ENCODE measurements at places on chromosomes 5 and 9.
A peak's percentile ranks its signal among the peaks of the same experiment; 100 is the strongest.

- H3K27me3 ChIP-seq = no peaks in the 10 kb centered on the region
- no peaks in the 10 kb centered on the region for H3K36me3 ChIP-seq
- DNase-seq = no peak
- H3K4me1 ChIP-seq = no peaks in the 10 kb centered on the region
- no peak overlapping the region for H3K4me3 ChIP-seq
- no peak overlapping the region for H3K27ac ChIP-seq
Measured at GRCh38 chr5:144433140-144433822, 262.6 kb downstream of the KCTD16 start.

DNA sequence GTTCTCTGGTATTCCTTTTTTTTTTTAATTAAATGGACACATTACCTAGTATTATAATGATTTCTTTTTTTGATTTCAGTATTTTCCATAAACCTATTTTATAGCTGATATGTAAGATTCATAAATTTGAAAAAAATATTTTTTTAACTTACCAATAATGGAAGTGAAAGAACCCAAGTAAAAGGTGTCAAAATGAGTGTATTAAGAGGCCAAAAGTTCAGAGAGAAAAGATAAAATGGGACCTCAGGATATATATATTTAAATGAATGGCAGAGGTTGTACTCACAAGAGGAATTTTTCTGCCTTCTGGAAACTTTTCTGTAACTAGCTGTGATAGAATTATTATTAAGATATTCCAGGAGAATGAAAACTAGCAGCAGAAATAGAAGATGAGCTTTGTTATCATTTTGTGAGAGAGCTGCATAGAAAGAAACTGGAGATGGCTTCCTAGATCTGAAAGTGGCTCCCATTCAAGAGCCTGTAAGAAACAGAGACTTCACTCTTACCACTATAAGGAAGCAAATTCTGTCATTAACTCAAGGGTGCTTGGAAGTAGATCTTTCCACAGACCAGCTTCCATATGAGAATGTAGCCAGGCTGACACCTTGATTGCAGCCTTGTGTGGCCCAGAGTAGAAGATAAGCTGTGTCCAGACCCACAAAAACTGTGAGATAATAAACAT, 91.7 kb downstream of the MRPS30 start:
- no peak overlapping the region for H3K4me3 ChIP-seq
- no peak for DNase-seq
- H3K27me3 ChIP-seq = no peaks in the 10 kb centered on the region
- H3K27ac ChIP-seq = no peak overlapping the region
- no peaks in the 10 kb centered on the region for H3K4me1 ChIP-seq

- no peak overlapping the region for H3K4me3 ChIP-seq
- H3K36me3 ChIP-seq = no peaks in the 10 kb centered on the region
- DNase-seq = no peak
- H3K27me3 ChIP-seq = peaks cover 3% of the 10 kb centered on the region
Measured at GRCh38 chr9:87554171-87554910, 56.7 kb downstream of the DAPK1 start.

DNA sequence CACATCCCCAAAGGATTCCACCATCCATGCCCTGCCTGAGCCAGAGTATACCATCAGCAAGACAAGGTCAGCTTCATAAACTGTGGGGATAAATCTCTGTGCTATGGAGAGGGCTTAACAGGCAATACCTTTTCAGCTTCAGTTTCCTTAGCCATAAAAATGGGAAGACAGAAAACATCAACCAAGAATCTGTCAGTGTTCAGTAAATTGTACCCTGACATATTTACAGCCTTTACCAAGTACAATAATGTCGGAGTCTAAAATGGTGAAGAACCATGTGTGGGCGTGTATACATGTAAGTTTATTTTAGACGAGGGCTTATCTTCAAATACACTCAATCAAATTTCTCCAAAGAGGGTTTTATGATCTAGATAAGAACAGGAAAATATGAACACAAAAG, 94.7 kb downstream of the ELAVL2 start:
- no peak for DNase-seq
- no peaks in the 10 kb centered on the region for H3K27me3 ChIP-seq
- H3K4me3 ChIP-seq = no peak overlapping the region
- H3K27ac ChIP-seq = no peak overlapping the region
- H3K4me1 ChIP-seq = no peaks in the 10 kb centered on the region

- no peak overlapping the region for H3K4me3 ChIP-seq
- no peaks in the 10 kb centered on the region for H3K27me3 ChIP-seq
- H3K4me1 ChIP-seq = no peaks in the 10 kb centered on the region
- no peak overlapping the region for H3K27ac ChIP-seq
Measured at GRCh38 chr9:20940447-20941173, 90.8 kb downstream of the HACD4 start.

DNA sequence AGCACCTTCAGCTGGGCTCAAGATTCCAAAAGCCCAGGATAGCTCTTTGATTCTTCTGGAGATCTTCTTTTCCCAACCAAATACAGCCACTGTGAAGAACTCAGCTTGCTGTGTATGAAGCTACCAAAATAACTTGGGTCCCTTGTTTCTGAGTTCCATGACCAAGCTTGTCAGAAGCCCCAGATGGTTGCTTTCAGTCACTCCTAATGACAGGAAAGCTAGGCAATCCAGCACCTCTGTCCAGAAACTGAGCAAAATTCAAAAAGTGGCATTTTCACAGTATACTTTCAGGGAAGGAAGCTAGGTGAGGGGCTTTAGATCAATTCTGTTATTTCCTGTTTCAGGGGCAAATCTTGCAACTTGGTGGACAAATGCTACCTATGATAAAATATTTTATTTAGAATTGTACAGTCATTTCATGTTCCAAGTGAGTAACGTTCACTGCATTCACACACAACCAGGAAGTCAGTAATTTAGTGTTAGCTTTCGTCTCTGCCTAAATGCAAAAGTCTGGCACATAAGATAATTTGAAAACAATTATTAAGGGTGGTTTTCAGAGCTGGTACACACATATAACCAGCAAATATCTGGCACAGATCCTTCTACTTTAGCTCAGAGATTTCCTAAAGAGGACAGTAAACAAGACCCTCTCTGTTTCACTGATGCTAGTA, 330.1 kb downstream of the GLIS3 start:
- no peaks in the 10 kb centered on the region for H3K27me3 ChIP-seq
- H3K4me3 ChIP-seq = no peak overlapping the region
- H3K4me1 ChIP-seq = no peaks in the 10 kb centered on the region
- peak overlapping the region; percentile 6 for H3K27ac ChIP-seq
- no peak for DNase-seq

GRCh38 chr5:6359555-6360322, 18.6 kb downstream of the MED10 start:
- DNase-seq = no peak
- H3K27me3 ChIP-seq = no peaks in the 10 kb centered on the region
- H3K36me3 ChIP-seq = peaks cover 3% of the 10 kb centered on the region
- no peak overlapping the region for H3K4me3 ChIP-seq
- H3K4me1 ChIP-seq = no peaks in the 10 kb centered on the region

GRCh38 chr9:101176384-101176783, 147.9 kb downstream of the PLPPR1 start:
- H3K36me3 ChIP-seq = no peaks in the 10 kb centered on the region
- H3K27me3 ChIP-seq = no peaks in the 10 kb centered on the region
- no peak for DNase-seq
- no peak overlapping the region for H3K27ac ChIP-seq

GRCh38 chr5:177495243-177496060, 2.0 kb downstream of the PDLIM7 start:
- H3K4me3 ChIP-seq = peak overlapping the region; percentile 67
- DNase-seq = peak; percentile 71
- H3K4me1 ChIP-seq = peaks cover 16% of the 10 kb centered on the region
- H3K27me3 ChIP-seq = no peaks in the 10 kb centered on the region
- no peaks in the 10 kb centered on the region for H3K36me3 ChIP-seq

GRCh38 chr9:131530546-131530919, 530 bp downstream of the UCK1 start:
- peak overlapping the region; percentile 73 for H3K27ac ChIP-seq
- peaks cover 9% of the 10 kb centered on the region for H3K4me1 ChIP-seq
- H3K27me3 ChIP-seq = no peaks in the 10 kb centered on the region
- peak overlapping the region; percentile 99 for H3K4me3 ChIP-seq

DNA sequence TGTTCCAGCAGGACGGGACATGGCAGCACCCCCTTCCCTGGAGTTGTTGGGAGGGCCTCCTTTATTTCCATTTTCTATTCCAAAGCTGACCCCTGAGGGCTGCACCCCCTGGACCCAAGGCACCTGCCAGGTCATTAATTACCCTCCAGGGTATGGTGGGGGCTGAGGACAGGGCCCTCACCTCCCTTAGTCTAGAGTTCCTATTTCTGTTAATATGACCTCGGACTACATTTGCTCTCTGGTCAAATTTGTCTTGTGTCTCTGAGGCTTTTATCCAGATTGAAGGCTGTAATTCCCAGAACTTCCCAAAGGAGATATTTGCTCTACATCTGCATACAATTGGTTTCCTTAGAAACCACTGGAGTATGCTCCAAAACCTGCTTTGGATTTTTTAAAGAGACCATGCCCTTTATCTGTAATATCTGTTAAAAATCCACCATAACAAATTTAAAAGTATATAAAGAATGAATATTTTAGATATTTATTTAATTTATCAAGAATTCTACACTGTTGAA, 16.8 kb downstream of the PHF2 start:
- H3K27ac ChIP-seq = no peak overlapping the region
- H3K27me3 ChIP-seq = no peaks in the 10 kb centered on the region
- H3K4me1 ChIP-seq = no peaks in the 10 kb centered on the region
- no peak for DNase-seq
- H3K36me3 ChIP-seq = no peaks in the 10 kb centered on the region

DNA sequence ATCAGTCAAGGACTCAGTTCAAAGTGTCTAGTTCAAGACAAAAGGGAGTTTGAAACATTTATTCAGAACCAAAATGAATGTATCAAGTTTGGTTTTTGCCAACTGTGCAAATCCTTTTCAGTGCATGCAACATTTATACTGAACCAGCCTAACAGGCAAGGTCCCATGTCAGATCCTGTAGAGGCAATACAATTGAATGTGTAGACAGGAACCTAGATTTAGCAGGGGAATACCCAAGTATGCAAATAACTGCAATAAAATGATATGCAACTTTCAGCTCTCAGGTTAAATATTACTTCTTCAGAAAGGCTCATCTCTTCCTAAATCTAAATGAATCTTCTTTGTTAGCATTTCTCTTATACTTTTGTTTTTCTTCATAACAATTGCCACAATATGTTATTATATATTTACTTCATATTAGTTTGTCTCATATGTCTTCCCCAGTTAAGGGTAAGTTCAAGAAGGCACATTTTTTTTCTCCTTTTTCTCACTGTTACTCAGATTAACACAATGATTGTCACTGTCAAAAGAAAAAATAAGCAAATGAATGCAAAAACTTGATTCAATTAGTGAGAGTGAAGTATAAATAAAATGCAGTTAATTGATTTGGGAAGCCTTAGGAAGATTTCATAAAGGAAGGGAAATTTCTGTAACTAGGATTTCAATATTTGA, 163.9 kb upstream of the RASA1 start:
- H3K36me3 ChIP-seq = no peaks in the 10 kb centered on the region
- no peak overlapping the region for H3K4me3 ChIP-seq
- no peaks in the 10 kb centered on the region for H3K27me3 ChIP-seq
- H3K27ac ChIP-seq = no peak overlapping the region
- no peak for DNase-seq

- DNase-seq = no peak
- no peaks in the 10 kb centered on the region for H3K27me3 ChIP-seq
- H3K4me1 ChIP-seq = no peaks in the 10 kb centered on the region
- peak overlapping the region; percentile 8 for H3K27ac ChIP-seq
Measured at GRCh38 chr9:87063871-87064270, 116.6 kb upstream of the GAS1 start.

- no peak overlapping the region for H3K27ac ChIP-seq
- no peak for DNase-seq
- H3K27me3 ChIP-seq = no peaks in the 10 kb centered on the region
- H3K4me3 ChIP-seq = no peak overlapping the region
- H3K4me1 ChIP-seq = no peaks in the 10 kb centered on the region
- H3K36me3 ChIP-seq = no peaks in the 10 kb centered on the region
Measured at GRCh38 chr5:65248896-65249295, 232.8 kb downstream of the ADAMTS6 start.

DNA sequence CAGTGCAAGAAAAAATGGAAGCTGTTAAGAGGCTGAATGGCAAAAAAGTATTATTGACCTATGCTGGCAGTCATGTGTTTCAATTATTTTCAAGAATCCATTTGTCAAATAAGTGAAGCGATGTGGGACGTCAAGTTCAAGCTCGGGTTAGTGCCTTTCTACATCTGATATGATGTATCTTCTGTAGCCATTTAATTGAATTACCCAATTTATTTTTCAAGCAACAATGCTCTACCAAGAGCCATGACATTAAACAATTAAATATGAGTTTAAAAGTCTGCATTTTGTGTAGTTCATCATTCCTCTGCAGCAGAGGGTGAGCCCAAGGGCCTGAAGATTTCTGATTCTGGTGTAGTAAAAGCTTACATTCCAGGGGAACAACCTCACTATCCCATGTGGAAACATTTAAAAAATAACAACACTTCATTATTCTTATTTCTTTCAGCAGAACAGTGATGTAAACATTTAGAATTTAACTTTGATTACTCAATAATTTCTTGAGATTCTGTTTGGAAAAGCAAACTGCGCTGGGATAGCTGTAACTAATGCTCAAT, 619.7 kb upstream of the ARRDC3 start:
- no peaks in the 10 kb centered on the region for H3K27me3 ChIP-seq

GRCh38 chr5:173238312-173239232, 3.6 kb upstream of the NKX2-5 start:
- no peak overlapping the region for H3K27ac ChIP-seq
- no peaks in the 10 kb centered on the region for H3K36me3 ChIP-seq
- peaks cover 99% of the 10 kb centered on the region for H3K27me3 ChIP-seq

DNA sequence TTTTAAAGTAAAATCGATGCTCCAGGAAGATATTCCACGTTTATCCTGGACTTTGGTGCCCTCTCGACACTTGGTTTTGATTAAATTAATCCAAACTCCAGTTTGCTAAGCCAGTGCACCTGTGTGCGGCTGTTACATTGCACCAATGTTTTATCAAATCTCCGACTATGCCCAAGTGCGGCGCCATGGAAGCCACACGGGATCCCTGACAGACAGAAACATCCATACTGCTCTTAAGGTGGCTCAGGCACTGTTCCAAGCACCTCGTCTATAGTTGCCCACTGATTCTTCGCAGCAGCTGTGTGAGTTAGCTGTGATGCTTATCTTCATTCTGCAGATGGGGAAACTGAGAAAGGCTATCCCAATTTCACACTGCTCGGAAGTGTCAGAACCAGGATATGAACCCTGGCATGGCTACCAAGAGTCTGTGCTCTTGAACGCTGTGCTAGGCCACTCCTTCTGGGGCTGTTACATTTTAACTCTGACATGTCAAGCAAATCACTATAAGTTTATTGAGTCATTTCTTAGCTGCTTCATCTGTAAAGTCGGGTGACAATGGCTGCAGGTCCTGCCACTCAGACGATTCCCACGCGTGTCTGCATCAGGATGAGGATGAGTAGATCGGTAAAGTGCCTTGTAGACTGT, 113.0 kb downstream of the ADAMTS2 start:
- no peaks in the 10 kb centered on the region for H3K27me3 ChIP-seq
- no peaks in the 10 kb centered on the region for H3K36me3 ChIP-seq
- H3K27ac ChIP-seq = no peak overlapping the region
- no peaks in the 10 kb centered on the region for H3K4me1 ChIP-seq
